A549 treated with GW870086 at 1 μM for 4 hours (cell line): ENCODE measurements at places on chromosomes 16 and 17. TPM values are rescaled to one million over a fixed set of nuclear protein-coding genes. Genes with fewer than 3 reads are reported as not detected.

C17orf67 gene
- 1.3 to 2.2 TPM (median 1.7 TPM) in 5 replicates for total RNA-seq

CCL3 gene
- total RNA-seq = not detected in 5 replicates

CLEC19A gene
- total RNA-seq = 0.06 to 0.15 TPM (median 0.11 TPM) in 4 of 5 replicates, not detected in the other

KRT15 gene
- total RNA-seq = 2.7 to 4.0 TPM (median 3.2 TPM) in 5 replicates

ZNF750 gene
- total RNA-seq = not detected in 5 replicates

SMPD3 gene
- total RNA-seq = 0.07 to 0.29 TPM (median 0.08 TPM) in 5 replicates

CCDC154 gene
- 0.05 to 0.47 TPM (median 0.26 TPM) in 4 of 5 replicates, not detected in the other for total RNA-seq

RTN4RL1 gene
- total RNA-seq = 9.6 to 11.9 TPM (median 11.1 TPM) in 5 replicates

TK2 gene
- 17.5 to 22.4 TPM (median 19.9 TPM) in 5 replicates for total RNA-seq

C17orf50 gene
- total RNA-seq = 0.14 to 0.48 TPM (median 0.30 TPM) in 5 replicates

ZFP3 gene
- 0.69 to 1.3 TPM (median 1.0 TPM) in 5 replicates for total RNA-seq

PRCD gene
- not detected in 5 replicates for total RNA-seq

GNAO1 gene
- 0.46 to 0.86 TPM (median 0.65 TPM) in 5 replicates for total RNA-seq

KRTAP9-4 gene
- total RNA-seq = not detected in 5 replicates

CPD gene
- total RNA-seq = 19.9 to 34.4 TPM (median 30.4 TPM) in 5 replicates

NPIPB6 gene
- 1.4 to 2.4 TPM (median 1.9 TPM) in 5 replicates for total RNA-seq

SALL1 gene
- 0.09 to 0.40 TPM (median 0.22 TPM) in 5 replicates for total RNA-seq
